Activated CD8-positive, alpha-beta memory T cell treated with anti-CD3 and anti-CD28 coated beads for 48 hours (primary cell): ENCODE measurements at places on chromosomes 4 and X.

DNA sequence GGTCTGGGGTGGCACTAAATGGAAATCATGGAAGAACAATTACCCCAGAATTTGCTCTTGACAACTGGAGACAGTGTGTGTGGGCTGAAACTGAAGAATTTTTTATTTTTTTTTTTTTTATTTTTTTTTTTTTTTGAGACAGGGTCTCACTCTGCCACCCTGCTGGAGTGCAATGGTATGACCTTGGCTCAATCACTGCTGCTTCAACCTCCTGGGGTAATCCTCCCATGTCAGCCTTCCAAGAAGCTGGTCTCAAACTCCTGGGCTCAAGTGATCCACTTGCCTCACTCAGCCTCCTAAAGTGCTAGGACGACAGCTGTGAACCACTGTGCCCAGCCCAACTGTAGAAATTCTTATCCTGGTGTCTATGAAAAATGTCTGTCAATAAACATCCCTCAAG, 127.9 kb upstream of the MAP3K15 start:
- no peak for DNase-seq

GRCh38 chrX:39752815-39753214, 344.9 kb downstream of the BCOR start:
- no peak for DNase-seq

GRCh38 chr4:41294445-41295062, 37.8 kb downstream of the UCHL1 start:
- no peak for DNase-seq

DNA sequence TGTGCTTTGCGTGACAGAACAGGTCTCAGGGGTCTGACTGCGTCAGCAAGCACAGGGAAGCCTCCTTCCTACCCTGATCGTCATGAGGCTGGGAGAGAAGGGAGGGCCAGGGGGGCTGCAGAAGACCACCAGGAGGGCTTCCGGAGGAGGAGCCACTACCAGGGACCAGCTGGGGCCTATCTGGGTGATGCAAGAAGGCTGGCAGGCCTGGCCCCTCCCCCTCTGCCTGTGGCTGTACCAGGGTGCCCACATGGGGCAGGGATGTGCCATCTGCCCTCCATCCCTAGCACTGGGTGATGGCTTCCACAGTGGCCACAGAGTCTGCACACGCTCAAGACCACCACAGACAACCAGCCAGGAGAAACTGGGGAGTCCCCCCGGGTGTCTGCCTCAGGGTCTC, 116.4 kb upstream of the NKX1-1 start:
- no peak for DNase-seq

- no peak for DNase-seq
Observed at GRCh38 chr4:3676907-3677747, 89.1 kb upstream of the ADRA2C start.

- DNase-seq, result no peak
Observed at GRCh38 chrX:38652934-38653442, 91.6 kb downstream of the TSPAN7 start.

DNA sequence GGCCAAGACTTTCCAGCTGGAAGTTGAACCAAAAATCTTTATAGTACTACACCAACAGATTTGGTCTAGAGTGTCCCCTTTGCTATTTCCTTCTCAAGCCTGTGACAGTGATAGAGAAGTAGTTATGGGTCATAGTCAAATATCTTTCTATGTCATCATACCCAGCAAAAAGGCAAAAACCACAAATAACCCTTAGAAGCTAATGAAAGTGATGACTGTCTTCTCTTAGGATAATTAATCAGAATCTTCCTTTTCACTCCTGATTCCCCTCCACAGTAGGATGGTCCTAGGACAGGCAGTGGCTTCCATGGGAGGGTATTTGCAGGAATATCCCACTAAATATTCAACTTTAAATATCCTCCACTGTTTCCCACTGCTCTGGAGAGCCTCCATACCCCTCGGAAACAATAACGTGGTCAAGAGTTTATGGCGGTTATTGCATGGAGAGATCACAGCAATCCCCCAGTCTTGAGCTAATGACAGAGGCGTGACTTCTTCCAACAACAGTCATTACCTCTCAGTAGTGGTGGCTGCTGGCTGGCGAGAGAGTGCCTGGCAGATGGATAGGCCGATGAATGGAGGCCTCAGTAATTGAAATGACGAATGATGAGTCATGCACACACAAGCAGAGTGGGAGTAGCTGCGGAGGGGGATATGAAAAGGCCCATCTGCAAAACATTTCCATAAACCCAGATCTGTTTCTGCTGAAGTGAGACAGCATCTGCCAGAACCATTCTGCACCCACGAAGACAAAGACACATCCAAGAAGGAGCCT, 154.9 kb downstream of the STK32B start:
- DNase-seq, result no peak

GRCh38 chrX:29145316-29145715, 558.1 kb downstream of the IL1RAPL1 start:
- no peak for DNase-seq

- DNase-seq, result no peak
Observed at GRCh38 chrX:129845616-129846190, 2.0 kb upstream of the ZDHHC9 start.

DNA sequence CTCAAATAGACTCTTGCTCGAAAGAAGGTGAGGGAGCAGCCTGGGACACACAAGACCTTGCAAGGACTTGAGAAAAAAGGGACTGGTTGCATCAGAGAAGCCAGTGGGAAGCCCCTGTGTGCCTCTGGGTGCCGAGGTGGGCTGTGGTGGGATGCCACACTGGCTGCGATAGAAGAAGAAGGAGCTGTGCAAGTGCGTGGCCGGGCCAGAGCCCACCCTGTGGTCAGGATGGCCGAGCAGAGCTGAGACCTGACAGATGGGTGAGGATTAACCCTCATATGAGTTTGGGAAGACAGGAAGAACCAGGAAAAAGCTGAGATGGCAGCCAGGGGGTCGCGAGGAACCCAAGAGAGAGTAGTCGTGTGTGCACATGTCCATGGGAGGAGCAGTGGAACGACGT, 44.6 kb upstream of the HGFAC start:
- no peak for DNase-seq

GRCh38 chr4:146465628-146466027, 56.1 kb downstream of the SLC10A7 start:
- DNase-seq, result no peak

DNA sequence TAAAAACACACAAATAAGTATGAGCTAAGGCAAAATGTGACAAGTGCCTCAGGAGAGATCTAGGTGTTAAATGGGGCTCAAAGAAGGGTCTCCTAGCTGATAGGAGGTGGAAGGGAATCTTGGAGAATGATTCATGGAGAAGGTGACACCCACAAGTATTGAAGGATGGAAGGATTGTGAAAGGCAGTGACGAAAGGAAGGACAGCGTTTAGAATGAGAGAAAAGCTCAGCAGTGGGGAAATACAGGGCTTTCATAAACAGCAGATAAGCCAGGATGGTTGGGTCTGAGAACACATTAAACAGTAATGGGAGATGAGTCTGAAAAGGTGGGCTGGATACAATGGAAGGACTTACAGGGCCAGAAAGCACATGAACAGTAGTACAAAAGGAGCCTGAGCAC, 11.5 kb downstream of the ANXA5 start:
- DNase-seq, result no peak

- no peak for DNase-seq
Observed at GRCh38 chrX:7689791-7690412, 153.1 kb upstream of the VCX start.

GRCh38 chrX:115697806-115698205, 136.8 kb downstream of the PLS3 start:
- no peak for DNase-seq

- no peak for DNase-seq
Observed at GRCh38 chrX:3178329-3178728, 137.1 kb downstream of the ARSF start.
